ENCODE measurements at places on chromosomes 13 and 19.

- no peak for DNase-seq
Observed at GRCh38 chr13:30881191-30881651, 24.9 kb upstream of the MEDAG start.

GRCh38 chr13:35552172-35552844 lies 75.8 kb upstream of the MAB21L1 start:
- peak; percentile 39 for DNase-seq

GRCh38 chr13:107450931-107451330 lies 764.4 kb downstream of the LIG4 start:
- DNase-seq: peak; percentile 95

DNA sequence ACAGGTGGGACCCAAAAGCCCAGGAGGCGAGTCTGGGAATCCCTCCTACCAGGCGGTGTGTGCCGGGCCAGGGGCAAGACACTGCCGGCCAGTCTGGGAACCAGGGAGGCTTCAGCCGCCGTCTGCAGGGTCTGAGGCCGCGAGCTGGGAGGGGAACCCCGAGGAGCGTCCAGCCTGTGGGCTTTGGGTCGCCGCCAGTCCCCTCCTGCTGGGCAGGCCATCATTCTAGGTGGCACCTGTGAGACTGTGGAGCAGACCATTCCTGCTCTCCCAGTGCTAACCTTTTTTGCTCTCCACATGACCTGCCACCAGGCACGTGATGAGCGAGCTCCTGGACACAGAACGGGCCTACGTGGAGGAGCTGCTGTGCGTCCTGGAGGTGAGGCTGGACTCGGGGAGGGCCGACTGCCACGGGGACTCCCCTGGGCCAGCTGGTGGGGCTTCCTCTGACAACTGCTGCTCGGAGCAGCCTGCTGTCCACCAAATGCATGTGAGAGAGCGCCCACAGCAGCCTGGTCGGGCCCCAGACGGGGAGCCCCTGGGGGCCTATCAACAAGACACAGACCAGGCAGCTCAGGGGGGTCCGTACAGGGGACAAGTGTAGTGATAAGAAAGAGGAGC lies 24.6 kb upstream of the F7 start:
- DNase-seq: no peak

DNA sequence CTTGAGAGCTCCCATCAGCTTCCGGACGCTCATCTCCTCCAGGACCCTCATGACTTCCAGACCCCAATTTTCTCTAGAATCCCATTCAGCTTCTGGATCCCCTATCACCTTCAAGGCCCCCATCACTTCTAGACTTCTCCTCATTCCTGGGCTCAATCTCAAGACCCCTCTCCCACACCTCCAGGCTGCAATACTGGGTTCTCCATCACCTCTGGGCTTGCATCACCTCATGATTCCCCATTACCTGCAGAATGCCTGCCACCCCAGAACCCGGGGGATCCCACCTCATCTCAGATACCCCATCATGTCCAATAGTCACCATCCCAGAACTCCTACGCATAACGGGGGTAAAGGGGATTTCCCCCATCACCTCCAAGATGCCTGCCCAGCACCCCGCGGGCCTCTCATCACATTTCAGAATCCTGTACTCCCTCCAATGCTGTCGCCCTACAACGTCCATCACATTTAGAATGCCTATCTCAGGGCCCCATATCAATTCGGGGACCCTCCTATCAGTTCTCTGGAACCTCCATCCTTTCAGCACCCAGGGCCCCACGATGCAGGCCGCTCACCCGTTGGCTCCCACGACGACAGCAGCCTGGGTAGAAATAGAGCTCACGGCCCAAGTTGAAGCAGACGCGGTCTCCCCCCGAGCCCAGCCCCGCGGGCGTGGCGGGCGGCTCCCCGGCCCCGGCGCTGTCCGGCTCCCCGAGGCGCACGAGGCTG lies 738 bp downstream of the DMWD start:
- no peak for DNase-seq

- DNase-seq: no peak
Observed at GRCh38 chr19:13788991-13789390, 6.3 kb upstream of the ZSWIM4 start.

GRCh38 chr19:5932609-5933262 lies 18.7 kb downstream of the CAPS start:
- DNase-seq: no peak

DNA sequence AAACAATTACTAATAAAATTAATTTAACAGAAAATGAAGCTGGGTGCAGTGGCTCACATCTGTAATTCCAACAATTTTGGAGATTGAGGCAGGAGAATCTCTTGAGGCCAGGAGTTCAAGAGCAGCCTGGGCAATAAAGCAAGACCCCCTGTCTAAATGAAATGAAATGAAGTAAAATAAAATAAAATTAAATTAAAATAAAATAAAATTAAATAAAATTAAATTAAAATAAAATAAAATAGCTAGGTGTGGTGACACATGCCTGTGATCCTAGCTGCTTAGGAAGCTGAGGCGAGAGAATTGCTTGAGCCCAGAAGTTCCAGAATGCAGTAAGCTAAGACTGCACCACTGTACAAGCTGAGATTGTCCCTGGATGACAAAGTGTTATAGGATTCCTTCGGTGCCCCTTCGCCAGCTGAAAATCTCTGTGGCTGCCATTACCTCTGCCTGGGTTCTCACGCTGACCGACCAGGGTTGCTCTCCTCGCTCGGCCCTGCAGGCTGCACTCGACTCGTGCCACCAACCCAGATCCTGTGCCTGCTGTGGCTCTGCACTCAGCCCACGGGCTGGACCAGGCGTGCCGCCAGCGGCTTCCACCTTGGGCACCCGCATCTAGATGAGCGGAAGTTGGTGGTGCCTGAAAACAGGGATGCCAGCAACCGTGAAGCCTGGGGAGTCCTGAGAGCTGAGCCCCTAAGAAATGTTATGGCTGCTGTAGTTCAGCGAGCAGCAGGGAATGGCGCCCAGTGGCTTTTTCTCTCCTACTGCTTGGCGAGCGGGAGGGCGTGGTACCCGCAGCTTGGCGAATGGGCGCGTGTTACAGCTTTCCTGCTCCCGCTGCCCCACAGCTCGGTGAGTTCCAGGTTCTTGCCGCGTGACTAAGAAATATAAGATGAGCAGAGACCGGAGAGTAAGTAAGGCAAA lies 539.2 kb upstream of the PCDH9 start:
- no peak for DNase-seq
